CD8-positive, alpha-beta T cell (primary cell): ENCODE measurements at places on chromosomes 2 and 18.

- no peak for DNase-seq
Measured at GRCh38 chr2:235195921-235196320, 244.1 kb downstream of the SH3BP4 start.

- no peak for DNase-seq
Measured at GRCh38 chr2:40243581-40244187, 208.2 kb downstream of the SLC8A1 start.

DNA sequence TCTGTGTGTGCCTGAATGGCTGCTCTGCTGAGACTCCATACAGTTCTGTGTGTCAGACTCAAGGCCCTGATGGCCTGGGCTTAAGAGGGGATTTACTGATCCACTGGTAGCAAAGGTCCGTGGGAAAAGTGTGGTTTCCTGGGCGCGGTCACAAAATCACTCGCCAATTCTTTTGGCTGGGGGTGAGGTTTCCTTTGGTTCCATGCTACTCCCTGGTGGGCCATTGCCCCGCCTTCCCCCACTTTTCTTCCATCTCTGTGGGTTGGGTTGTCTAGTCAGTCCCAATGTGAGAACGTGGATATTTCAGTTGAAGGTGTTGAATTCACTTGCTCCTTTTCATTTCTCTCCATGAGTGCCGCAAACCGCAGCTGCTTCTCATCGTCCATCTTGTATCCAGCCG lies 162.7 kb upstream of the NRXN1 start:
- DNase-seq: no peak

GRCh38 chr2:68736086-68736485 lies 1.5 kb downstream of the ARHGAP25 start:
- no peak for DNase-seq

DNA sequence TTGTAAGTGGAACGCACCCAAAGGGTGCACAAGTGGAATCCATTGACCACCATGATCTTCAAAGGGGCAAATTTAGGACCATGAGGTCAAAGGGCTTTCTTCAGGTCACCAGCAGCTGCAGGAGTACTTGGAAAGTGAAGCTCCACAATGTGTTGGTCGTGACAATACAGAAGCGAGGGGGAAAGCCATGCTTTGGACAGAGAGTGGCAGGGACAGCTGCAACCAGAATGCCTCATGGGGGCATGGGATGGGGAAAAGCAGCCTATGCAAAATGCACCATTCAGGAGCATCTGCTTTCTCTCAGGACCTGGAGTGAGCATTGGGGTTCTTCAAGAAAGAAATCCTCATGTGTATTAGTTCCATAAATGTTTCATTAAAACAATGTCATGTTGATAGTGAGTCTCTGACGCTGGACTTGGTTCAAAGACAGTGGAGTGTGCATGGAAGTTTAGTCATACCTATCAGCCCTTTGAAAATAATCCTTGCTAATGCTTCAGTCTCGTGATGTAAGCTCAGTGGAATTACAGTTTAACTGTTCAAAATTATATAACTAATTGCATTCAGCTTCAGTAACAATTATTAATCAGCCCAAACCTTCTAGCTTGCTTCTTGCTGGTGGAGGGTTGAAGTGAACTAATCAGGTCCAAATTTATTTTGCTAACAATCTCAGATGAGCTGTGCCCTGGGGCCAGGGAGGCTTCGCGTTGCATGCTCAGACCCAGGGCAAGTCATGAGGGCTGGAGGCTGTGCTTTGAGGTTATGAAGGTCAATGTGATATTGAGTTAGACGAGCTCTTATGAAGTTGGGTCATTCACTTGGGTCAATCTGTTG lies 41.6 kb downstream of the ACKR3 start:
- DNase-seq: no peak

DNA sequence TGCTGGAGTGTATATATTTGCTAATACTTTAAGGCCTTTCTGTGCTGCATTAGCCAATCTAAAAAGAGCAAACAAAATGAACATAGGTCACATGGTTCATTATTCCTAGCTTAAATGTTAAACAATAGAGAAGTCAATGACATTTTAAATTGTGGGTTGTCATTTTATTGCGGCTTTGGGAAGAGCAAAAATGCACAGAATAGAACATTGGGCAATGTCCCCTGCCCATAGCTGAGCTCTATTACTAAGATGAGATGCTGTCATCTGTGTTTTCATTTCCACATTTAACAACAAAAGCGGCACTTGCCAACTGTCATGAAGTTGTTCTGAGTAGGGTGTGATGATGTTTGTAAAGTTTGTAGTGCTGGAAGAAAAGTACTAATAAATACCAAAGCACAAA lies 3.2 kb upstream of the VAPA start:
- no peak for DNase-seq
